ENCODE measurements at places on chromosomes 16 and 17.

DNA sequence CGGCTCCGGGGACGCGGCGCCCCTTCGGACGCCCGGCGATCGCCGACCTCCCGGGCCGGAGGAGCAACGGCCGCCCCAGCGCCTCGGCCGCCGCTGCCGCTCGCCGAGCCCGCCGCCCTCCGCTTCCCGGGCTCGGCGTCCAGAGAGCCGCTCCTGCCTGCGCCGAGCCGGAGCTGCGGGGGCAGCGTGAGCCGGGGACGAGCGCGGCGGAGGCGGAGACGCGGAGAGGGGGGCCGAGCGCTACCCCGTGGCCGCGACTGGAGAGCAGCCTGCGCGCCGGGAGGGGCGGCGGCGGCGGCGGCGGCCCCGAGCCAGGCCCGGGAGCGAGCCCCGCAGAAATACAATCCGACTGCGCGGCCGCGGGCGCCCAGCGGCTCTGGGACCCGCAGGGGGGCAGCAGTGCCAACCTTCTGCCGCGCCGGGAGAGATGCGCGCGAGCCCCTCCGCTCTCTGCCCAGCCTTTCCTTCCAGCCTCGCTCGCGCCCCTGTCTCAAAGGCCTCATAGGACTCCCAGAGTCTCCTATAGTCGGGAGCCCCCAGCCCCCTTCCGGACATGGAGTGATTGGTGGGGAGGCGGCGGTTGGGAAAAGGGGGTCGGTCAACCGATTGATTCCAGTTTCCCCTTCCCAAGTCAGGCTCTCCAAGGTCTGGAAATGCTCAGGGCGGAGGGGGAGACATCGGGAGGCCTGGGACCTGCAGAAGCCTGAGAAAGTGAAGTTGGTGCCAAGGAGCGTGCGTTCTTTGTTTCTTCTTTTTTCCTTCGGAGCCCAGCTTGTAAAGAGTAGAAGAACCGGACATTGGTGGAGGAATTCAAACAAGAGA lies 1.0 kb upstream of the SDK2 start:
- DNase-seq, result peak; percentile 38

- no peak for DNase-seq
Observed at GRCh38 chr17:14833201-14833785, 431.8 kb downstream of the PMP22 start.

- DNase-seq, result peak; percentile 57
Observed at GRCh38 chr16:84175350-84176081, 11.3 kb downstream of the TAF1C start.

- DNase-seq, result no peak
Observed at GRCh38 chr17:61862105-61862574, 1.2 kb downstream of the BRIP1 start.

GRCh38 chr17:38943607-38944006 lies 18.2 kb downstream of the LASP1NB start:
- DNase-seq, result no peak

DNA sequence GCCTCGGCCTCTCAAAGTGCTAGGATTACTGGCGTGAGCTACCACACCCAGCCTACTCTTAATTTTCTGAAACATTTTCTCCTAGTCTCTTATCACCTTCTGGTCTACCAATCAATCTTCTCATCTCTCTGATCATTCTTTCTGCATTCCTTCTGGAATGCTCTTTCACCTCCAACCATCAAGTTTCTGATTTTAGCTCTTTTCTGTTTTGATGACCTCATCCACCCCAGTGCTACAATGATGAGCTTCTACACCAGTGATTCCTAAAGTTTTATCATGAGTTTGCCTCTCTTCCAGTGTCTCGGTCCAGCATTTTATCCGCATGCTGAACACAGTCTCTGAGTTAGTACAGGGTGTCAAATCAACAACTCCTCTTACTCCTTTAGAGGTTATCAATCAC lies 31.5 kb downstream of the NME2 start:
- DNase-seq, result no peak

DNA sequence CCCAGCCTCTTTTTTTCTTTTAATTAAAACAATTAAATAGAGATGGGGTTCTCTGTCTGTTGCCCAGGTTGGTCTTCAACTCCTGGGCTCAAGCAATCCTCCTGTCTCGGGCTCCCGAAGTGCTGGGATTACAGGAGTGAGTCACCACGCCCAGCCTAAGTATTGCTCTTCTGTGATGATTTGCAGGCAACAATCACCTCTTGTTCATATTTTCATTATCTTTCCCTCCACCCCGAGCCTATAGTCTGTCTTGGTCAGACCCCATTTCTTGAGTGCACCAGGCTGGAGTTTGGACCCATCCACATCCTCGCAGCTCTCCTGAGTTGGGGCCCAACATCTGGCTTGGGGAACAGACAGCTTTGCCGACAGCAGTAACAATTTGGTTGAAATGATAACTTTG lies 4.3 kb upstream of the SPN start:
- DNase-seq, result no peak
